HFFc6 (cell line): ENCODE measurements at places on chromosomes 1 and 21.
A peak's percentile ranks its signal among the peaks of the same experiment; 100 is the strongest.

DNA sequence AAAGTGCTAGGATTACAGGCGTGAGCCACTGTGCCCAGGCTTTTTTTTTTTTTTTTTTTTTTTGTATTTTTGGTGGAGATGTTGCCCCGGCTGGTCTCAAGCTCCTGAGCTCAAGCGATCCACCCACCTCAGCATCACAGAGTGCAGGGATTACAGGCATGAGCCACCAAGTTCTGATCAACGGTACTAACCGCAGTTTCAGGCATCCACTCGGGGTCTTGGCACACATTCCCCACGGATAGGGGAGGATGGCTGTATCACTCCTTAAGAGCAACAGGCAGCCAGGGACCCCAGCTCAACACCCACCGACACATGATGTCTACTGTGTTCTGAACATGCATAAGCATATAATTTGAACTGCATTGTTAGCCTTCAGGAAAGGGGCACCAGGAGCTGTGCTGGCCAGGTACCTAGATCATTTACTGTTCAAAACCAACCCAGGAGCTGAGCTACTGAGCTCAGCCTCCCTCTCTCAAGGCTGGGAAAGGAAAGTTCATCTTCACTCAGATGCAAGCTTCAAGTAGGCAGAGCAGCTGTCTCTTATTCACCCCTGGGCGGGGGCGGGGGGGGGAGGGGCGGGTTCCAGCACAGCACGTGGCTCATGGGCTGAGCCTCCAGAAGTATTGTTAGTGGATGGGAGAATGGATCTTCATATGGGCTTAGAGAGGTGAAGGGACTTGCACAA lies 24.7 kb downstream of the CAPZB start:
- no peak for DNase-seq

DNA sequence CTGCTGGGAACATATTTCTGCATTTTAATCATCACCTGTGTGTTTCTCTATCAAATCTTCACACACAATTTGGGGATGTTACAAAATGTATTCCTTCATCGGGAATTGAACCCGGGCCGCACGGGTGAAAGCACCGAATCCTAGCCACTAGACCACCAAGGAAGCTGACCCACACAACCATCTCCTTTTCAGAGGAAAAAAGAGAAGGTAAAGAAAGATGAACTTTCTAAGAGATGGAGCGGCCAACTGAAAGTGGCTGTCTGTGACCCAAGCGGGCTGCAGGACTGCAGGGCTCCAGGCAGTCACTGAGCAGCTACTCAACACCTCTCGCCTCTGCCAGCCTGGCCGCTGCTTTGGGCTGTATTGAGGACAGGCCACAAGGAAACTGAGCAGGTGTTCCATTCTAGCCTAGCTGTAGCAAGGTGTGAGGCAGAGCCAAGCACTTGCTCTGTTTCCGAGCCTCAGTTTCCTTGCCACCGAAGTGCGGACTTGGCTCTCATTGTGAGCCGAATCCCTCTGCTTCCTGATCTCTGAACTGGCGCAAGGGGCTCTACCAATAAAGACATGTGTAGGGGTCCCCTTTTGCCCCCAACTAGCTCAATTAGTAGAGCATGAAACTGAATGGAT lies 156.9 kb upstream of the NBPF11 start:
- DNase-seq, result peak; percentile 19

GRCh38 chr21:35643176-35643575 lies 417.1 kb downstream of the SETD4 start:
- DNase-seq, result no peak

- no peak for DNase-seq
Measured at GRCh38 chr1:4527819-4528218, 126.6 kb upstream of the AJAP1 start.

GRCh38 chr1:42680921-42681683 lies 1.1 kb upstream of the YBX1 start:
- DNase-seq, result peak; percentile 28

- DNase-seq, result peak; percentile 26
Measured at GRCh38 chr1:27773826-27774445, 917 bp downstream of the STX12 start.

DNA sequence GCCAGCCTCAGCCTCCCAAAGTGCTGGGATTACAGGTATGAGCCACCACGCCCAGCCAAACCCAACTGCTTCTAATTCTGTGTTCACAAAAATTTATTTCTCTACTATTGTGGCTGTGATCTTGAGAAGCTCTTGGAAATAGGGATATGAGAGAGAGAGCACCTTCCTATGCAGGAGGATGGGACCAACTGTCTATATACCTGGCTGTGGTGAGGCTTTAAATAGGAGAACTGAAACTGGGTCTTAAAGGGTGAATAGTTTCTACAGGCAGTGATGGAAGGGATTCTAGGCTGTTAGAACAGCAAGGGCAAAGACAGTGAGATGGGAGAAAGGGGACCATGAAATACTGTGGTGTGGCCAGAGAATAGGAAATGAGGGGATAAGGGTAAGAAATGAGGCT lies 8.3 kb upstream of the PTCH2 start:
- DNase-seq, result no peak

DNA sequence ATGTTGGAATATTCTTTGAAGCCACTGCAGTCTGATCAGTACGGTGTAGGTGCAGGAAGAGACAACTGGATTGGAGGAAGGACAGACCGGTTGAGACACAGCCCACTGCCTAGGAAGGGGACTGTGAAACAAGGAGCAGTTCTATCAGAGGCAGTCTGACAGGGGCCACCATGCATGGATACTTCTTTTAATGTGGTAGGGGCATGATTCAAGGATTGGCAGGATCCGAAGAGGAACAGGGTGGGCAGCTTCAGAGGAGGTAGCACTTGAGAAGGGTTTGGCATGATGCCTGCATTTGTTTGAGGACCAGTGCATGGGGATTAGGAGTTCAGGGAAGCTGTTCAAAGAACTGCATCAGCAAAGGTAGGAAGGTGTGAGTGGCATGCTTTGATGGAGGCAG lies 167.9 kb downstream of the DYRK1A start:
- no peak for DNase-seq
